ENCODE measurements at places on chromosomes 11 and 22.

DNA sequence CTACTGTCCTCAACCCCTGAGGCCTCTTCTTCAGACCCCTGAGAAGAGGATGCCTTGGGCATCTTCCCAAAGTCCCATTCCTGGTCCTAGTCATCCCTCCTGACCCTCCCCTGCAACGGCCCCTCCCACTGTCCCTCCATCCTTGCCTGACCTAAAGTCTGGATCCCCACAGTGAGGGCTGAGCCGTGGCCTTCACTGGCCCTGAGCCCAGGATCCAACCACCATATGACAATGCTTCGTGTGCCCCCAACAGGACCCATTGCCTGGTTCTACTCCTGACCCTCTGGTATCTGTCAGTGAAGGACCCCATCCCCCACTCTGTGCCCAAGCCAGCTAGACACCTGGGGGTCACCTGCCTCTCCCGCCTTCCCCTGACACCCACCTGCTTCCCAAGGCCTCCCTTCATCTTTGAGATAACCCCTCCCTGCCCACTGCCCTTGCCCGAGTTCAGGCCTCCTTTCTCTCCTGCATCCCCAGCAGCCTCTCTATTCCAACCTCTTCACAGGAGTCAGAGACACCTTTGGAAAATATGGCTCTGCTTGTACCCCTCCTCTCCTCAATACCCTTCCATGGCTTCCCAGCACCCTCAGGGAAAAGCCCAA lies 48.0 kb downstream of the LRRC32 start:
- DNase-seq: no peak

GRCh38 chr11:131423688-131424087 lies 53.3 kb downstream of the NTM start:
- no peak for DNase-seq

DNA sequence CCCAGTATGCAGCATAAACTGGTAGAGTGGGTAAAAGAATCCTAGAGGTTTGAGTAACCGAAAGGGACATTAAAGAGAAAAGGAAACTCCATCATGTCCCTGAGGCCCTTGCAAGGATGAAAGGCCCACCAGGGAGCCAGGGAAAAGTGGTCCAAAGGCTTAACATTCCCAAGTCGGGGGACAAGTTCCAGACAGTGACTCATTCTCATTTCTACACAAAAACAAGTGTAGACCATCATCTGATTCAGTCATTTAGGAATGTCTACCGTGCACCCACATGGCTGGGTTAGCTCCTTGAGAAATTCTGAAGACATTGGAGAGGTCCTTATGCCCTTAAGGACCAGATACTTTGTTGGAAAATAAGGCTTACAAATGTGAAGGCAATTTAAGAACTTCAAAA lies 4.8 kb upstream of the NOX4 start:
- no peak for DNase-seq

DNA sequence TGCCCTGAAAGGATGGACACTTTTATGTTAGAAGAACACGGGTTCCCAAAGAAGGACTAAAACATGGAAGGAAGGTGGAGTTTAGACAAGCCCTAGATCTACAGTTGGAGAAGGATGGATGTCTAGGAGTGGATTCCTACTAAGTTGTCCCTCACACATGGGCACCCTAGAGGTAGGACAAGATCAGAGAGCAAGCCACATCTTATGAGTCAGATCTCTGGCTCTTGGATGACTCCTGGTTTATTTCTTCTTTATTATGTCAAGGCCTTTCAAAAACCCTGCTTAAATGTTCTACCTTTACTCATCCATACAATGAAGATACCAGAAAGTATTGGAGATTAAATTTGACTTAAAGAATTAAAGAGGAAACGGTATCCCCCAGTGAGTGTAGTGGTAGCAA lies 34.4 kb downstream of the PRCP start:
- no peak for DNase-seq

DNA sequence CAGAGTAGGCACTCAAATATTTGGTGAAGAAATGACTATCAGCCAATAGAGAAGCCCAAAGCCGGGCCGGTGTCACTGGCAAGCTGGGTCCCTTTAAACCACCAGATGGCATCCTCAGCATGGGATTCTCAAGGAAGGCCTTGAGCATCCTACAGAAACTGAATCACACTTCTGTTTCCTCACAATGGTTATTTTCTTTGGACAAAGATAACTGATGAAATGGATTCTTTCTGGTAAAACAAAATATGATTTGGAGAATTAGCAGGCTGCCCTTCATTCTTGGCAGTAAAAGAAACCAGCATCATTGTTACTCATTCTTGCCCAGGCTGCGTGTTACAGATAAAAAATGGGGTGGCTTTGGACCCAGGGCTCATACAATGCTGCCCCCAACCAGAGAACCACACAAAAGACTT lies 30.3 kb upstream of the ASPHD2 start:
- peak; percentile 66 for DNase-seq

DNA sequence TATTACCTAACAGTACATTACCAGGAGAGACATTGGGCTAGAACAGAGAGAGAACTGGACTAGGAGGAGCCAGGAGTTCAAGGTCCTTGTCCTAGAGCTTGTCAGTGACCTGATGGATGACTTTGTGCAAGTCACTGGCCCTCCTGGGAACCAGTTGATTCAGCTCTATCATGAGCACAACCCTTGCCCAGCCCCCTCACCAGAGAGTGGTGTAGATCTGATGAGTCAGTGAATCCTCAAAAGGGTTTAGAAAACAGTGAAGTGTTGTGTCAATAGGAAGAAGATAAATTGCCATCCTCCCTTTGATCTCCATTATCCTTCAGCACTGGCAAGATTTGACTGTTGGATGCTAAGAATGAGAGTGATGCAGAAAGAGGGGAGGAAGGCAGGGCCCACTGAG lies 24.3 kb downstream of the NEU3 start:
- DNase-seq: no peak

- DNase-seq: no peak
These were observed 220.0 kb downstream of the INSC start for GRCh38 chr11:15334766-15335165.

GRCh38 chr11:44978961-44979331 lies 28.3 kb upstream of the TP53I11 start:
- no peak for DNase-seq

DNA sequence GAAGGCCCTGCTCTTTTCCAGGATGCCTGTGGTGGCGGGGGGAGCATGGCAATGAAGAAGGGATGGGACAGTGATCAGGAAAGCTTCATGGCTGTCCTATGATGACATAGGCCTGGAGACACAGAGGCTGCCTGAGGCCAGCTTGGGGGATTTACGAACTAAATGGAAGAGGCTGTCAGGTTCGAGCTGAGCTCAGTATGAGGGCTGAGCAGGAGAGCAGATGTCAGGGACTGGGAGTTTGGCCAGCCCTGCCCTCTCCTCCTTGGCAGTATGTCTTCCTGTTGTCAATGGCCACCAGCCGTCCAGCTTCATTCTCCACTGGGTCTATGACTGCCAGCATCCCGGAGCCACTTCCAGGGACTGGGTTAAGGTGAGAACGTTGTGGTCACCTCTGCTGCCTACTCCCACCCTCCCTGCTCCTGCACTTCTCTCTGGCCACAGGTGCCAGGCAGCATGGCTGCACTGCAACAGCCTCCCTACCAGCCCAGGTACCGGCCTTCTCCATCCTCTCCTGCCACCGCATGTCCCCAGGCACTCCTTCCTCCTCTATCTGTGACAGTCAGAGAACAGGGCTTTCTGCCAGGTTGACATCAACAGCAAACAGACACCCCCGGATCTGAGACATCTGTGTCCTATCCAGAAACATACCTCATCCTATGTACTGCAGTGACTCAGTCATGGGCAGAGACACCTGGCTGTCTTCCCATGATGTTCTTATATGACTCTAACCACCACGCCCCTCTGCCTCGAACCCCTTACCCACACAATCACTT lies 75.1 kb downstream of the KIRREL3 start:
- no peak for DNase-seq

DNA sequence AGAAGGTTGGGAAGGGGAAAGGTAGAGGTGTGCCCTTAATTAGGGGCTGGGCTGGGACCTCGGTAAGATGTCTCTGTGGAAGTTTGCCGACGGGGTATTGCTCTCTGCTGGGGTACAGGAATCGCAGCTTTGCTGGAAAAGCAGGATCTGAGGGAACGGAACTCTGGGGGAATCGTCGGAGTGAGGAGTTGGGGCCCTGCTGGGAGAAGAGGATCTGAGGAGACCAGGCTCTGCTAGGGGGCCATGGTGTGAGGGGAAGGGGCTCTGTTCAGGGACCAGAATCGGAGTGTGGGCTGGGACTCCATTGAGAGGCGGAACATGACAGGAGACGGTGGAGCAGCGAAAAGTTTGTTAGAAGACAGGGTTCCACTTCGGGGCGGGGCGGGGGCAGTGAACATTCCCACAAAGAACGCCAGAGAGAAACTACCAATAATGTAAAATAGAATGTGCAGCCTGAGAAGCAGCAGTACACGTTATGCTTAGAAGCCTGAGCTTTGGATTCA lies 456 bp downstream of the AAMDC start:
- DNase-seq: peak; percentile 57

DNA sequence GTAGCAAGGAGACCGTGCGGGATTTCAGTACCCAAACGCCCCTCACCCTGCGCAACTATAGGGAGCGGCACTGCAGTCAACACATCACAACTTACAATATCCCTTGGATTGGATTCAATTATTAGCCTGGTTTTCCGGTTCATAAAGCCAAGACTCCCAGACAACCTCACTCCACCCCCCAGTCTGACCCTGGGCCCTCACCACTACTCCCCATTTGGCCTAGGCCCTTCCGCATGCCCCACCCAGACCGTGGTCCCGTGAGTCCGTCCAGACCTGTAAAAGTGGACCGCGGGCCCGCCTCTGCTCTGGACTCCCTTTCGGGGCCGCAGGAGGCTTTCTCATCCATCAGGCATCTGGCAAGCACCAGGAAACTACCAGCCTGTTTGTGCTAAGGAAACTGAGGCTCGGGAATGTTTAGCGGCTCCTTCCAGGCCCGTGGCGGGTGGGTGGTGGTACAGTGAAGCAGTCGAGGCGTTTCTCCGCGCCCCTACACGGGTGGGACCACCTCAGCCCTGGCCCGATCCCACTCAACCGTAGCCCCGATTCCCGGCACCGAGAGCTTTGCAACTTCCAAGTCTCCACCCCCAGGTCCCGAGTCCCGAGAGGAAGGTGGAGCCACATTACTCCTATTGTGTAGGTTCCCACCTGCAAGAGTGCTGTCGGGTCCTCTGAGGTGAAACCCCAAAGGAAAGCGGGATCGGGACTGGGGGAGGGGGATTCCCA lies 679 bp upstream of the DPP3 start:
- peak; percentile 75 for DNase-seq

DNA sequence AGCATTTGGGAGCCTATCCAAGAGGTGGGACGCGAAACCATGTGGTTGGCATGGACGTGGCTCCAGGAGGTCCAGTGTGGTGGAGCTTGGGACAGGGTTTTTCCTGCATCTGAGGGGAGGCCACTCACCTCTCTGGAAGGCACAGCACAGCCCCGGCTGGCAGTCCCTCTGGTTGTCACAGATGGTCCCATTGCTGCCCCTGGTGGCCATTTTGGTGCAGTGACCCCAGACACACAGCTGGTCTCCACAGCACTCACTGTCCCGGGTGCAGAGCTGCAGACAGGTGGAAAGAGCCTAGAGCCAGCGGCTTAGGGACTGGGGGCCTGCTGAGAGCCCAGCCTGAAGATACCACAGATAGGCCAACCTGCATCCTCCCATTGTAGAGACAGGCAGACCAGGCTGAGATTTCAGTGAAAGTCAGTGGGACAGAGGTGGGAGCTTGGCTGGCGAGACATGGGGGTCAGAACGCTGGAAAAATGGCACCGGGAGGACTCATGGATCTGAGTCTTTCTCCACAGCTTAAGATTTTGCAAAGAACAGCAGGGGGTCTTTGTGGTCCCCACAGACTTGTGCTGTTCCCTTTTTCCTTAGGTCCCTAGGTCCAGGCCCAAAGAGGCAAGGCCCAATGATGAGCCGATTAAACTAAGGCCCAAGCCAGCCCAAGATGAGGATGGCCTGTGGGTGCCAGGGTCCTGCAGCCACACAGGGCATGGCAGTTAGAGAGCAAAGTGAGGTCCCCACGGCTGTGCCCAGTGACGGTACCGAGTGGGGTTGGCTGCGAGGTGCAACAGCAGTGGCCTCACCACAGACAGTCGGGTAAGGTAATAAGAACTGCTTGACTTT lies 41.4 kb downstream of the DKK3 start:
- DNase-seq: peak; percentile 90
